Sigmoid colon (tissue), 7 donors: ENCODE measurements at places on chromosomes 5 and 9.

DNA sequence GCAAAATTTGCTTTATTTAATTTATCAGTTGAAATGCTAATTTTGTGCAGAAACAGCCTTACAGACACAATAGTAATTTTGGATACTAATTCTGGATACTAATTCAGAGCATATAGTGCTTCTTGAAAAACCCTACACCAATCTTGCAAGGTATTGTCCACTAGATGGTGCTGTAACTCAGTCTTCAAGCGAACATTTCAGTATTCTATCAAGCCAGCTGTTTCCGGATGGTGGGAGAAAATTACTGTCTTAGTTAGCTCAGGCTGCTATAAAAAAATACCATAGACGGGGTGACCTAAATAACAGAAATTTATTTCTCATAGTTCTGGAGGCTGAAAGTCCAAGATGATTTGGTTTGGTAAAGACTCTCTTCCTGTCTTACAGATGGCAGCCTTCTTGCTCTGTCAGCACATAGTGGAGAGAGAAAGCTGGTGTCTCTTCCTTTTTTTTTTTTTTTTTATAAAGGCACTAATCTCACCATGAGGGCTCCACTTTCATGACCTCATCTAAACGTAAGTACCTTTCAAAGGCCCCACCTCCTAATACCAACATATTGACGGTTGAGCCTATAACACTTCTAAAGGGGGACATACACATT is 1306.5 kb upstream of the CDH9 start:
- no peak for DNase-seq

DNA sequence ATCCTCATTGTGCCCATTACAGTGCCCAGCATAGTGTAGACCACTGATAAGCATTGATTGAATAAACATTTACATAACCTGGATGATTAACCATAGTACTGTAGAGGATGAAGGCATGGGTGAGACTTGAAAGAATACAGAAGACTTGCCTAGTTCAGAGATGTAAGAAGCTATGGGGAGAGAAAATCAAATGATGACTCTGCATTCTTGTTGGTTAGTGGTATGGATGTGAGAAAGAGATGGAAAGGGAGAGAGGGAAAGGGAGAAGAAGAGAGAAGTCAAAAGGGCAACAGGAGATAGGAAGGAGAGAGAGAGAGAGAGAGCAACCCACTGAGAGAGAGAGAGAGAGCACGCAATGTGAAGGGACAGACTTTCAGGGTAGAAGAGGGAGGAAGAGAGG is 26.8 kb downstream of the YIPF5 start:
- no peak for DNase-seq

- DNase-seq, result no peak
Measured at GRCh38 chr9:27595733-27596132, 22.5 kb upstream of the C9orf72 start.

DNA sequence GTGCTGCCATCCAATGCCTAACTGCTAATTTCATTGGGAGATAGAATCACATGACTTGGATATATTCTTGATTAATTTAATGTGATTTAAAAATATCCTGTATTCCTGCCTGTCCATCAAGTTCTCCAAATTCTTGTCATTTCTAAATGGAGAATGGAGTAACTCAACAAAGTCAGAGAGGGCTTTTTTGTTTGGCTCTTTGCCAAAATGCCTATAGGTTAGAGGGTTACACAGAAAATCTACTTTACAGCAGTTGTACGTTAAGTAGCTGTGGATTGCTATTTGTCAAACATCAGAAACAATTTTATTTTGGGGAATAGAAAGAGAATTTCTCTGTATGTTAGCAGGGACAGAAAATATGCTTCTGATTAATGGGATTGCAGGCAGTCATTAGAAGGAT is 5.9 kb downstream of the PIK3R1 start:
- DNase-seq, result no peak

DNA sequence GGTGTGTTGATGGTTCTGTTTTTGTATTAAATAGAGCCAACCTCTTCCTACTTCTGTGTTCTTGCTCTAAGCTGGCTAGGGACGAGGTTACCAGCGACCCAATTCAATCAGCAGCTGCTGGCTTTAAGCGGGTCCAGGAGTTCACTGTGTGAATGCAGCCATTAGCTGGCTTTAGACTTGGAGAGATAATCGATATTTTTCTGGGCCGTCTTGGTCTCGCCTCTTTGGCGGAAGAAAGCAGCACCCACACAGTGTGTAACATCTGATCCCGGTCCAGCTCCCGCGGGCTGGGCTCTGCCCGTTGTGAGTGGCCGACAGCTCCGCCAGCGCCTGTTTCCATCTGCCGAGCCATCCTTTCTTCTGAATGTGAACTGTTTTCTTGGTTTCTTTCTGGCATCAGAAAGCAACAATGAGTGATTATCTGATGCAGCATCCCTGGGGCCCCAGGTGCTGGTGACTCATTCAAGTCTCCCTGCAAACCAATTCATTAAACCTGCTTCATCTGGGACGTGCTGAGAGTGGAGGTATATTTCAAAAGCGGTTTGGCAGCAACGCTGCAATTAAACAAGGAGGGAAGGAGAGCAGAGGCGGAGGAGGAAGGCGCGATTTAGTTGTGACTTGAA is 90.8 kb upstream of the IRX4 start:
- DNase-seq, result no peak

DNA sequence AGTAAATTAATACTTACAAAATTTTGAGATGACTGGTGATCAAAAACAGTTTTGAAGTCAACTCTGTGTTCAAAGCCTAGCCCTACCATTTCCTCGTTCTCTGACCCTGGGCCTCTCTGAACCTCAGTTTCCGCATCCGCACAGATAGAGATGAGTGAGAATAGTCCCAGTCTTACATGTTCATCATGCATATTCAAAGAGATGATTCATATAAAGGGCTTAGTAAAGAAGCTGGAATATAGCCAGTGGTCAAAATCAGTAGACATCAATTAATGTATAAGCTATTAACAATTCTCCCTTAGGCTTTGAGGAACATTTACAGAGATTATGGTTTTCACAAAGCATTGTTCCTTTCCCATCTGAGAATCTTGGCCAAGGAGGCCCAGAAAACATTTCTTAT is 250.6 kb downstream of the SPOCK1 start:
- DNase-seq, result no peak
